Esophagus (tissue), 2 donors: ENCODE measurements at places on chromosomes 6 and 20. TPM values are rescaled to one million over a fixed set of nuclear protein-coding genes. Genes with fewer than 3 reads are reported as not detected.

Gene SEMG1
- not detected for polyA plus RNA-seq

Gene FOXP4
- polyA plus RNA-seq = 6.6 TPM

Gene NRN1
- polyA plus RNA-seq = 3.3 TPM

Gene KCNK5
- polyA plus RNA-seq = 2.7 TPM
